Urothelium cell line (cell line): ENCODE measurements at places on chromosomes 3 and 15.

DNA sequence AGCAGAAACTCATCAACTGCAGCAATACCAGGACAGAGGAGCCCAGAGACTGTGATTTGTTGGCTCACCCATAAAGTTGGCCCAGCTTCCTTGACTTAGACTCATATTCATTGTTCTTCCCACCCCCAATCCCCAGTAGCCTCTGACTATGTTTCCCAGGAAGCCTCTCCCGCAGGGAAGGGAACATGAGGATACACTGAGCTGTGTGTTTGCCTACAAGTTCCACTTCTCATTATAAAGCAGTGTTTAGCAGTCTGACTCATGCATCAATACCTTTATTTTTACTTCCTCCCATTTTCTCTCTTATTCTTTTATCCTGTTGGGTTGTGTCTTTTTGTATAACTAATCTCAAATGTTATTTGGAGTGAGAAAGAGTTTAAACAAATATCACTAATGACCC, 111.6 kb upstream of the PHLDB2 start:
- no peak for DNase-seq

GRCh38 chr15:100205549-100206295, 136.1 kb downstream of the ADAMTS17 start:
- DNase-seq, result no peak

DNA sequence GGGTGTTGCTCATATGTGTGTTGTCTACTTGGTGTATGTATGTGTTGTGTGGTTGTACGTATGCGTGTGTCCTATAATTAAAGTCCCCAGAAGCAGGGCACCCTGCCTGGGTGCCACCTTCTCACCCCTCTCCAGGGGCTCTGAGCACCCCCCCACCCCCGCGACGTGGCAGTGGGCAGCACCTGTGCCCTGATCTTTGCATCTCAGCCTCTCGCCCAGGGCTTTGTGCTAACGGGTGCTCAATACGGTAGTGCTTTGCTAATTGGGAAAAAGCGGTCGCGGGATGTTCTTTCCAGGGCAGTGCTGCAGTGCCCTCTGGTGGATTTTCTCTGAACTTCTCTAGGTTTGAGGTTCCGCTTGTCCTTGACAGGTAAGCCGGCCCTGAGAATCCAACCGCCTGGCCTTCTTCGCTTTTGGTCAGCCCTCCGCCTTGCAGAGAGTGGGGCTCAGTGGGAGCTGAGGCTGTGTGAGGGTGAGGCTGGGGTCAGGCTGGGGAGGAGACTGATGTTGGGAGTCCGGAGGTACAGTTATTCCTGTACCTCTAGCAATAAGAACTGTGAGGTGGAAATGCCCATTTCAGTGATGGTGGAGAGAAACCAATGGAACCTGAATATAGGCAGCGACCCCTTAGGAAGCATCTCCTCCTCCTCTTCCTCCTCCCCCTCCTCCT, 17.6 kb upstream of the EPHB3 start:
- peak; percentile 82 for DNase-seq

DNA sequence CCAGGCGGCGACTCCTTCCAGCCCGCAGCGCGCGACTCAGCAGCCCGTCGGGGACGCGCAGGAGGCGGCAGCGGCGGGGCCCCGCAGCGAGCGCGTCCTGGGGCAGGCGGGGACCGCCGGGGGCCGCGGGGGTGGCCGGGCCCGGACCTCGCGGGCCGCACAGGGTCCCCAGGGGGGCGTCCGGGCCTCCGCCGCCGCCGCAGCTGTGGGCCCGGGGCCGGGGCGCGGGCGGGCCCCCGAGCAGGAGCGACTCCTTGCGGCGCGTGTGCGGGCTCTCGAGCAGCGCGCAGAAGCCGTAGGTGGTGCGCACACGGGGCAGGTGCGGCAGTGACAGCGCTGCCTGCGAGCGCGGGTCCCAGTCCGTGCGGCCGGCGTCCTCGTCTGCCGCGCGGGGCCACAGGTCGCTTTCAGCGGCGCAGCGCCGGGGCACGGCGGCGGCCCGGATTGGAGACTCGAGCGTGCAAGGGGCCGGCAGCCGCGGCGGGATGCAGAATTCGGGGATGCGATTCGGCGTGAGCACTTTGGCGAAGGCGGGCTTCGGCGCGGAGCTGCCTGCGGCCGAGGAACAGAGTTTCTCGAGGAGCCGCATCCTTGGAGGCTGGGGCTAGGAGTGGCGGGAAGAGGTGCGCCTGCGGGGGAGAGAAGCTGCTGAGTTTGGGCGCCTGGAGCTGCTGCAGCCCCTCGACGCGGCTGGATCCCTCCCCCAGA, 535 bp downstream of the C2CD4B start:
- DNase-seq, result no peak

DNA sequence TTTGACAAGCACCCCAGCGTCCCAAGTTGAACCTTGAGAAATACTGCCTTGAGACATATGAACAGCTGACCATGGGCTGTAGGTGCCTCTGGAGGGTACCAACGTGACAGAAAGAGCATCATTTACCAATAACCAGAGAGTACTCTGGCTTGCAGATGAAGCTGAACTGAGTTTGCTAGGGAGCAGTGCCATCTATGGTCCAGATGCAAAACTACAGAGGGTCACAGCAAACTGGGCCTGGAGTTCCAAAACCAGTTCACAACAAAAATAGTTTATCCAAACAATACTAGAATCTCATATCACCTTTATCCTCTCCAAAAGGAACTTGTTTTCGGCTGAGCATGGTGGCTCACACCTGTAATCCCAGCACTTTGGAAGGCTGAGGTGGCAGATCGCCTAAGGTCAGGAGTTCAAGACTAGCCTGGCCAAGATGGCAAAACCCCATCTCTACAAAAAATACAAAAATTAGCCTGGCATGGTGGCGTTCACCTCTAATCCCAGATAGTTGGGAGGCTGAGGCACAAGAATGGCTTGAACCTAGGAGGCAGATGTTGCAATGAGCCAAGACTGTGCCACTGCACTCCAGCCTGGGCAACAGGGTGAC, 69.3 kb downstream of the CHAC1 start:
- peak; percentile 34 for DNase-seq

- DNase-seq, result no peak
Observed at GRCh38 chr15:31051496-31052080, 49.9 kb downstream of the TRPM1 start.

DNA sequence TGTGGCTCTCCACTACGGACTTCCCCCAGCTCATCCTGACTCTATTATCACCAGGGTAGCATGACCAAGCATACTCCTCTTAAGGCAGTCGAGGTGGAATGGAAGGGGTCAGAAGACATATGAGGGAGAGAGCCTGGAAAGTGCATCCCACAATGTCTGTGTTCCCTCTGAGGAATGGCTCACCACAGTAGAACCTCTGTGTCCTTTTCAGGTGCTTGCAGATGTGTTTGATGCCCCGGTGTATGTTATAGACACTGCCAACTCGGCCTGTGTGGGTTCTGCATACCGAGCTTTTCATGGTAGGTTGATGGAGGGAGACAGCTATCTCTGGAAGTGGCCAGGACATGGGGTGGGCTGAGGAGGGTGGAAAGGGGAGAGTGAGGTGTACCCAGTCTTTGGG, 50.3 kb downstream of the XYLB start:
- no peak for DNase-seq

DNA sequence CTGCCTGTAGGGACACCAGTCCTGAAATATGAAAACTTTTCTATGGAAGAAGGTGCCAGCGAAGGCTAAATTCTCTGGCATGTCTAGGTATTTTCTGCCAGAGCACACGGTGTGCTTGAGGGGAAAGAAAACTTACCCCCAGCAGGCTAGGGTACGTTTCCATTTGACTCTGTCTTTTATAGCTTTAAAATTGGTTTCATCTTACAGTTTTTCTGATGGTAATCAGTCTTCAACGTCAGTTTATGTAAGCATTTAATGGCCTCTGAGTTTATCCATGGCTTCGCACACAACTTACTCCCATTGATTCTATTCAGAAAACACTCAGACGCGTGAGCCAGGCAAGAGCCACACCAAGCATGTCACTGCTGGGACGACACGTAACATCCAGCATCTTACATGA, 249.7 kb downstream of the ADAMTS17 start:
- no peak for DNase-seq

GRCh38 chr3:105618556-105618955, 250.3 kb downstream of the CBLB start:
- DNase-seq, result no peak

GRCh38 chr3:64859625-64860535, 172.1 kb upstream of the ADAMTS9 start:
- peak; percentile 30 for DNase-seq

DNA sequence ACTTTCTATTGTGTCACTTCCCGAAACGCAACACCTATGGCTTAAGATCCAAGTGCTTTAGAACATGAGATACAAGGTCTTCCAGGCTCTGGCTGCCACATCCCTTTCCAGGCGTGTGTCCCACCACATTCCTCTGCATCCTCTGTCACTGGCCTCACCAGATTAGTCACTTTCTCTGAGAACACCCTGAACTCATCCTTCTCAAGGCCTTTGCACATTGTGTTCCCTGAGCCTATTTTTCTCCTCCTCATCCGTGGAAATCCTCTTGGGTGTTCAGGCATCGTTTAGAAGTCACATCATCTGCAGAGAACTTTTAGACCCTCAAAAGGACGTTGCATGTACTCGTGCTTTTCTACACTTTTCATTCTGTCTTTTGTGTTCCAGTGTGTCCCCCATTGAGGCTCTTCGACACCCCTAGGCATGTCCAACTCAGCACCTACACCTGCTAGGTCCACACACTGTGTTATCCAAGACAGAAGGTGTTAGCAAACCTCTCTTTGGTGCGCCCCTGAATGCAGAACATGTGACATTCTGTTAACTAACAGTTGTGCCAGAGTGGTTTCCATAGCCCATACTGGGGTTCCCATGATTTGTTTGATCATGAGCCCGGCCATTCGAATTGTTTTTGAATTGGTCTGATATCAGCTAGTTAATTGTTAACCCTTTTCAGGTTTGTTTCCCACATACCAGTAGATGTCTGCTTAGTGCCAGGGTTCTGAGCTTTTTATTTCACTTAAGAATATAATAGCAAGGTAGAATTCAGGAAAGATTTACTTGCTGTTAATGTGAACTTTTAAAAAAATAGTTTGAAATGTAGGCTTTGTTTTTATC, 67.2 kb downstream of the LPP start:
- DNase-seq, result no peak

- DNase-seq, result no peak
Observed at GRCh38 chr15:25706176-25706955, 156.8 kb downstream of the ATP10A start.

GRCh38 chr3:196694202-196694638, 17.8 kb downstream of the CEP19 start:
- DNase-seq, result no peak

DNA sequence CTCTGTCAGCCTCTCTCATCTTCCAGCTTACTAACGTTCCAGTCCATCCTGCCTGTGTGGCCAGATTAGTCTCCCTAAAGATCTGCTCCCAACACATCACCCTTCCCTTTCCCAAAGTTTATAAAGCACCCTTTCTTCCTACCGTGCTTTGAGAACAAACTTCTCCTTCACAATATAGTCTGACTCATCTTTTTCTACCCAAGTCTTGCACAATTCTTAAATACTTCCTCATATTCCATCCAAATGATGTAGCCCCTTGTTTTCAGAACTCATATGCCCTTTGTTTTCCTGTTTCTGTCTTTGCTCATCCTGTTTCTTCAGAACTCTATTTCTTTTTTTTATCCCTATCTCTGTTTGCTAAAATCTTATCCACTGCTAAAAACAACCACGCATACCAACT, 326.8 kb downstream of the MFSD1 start:
- DNase-seq, result peak; percentile 9

DNA sequence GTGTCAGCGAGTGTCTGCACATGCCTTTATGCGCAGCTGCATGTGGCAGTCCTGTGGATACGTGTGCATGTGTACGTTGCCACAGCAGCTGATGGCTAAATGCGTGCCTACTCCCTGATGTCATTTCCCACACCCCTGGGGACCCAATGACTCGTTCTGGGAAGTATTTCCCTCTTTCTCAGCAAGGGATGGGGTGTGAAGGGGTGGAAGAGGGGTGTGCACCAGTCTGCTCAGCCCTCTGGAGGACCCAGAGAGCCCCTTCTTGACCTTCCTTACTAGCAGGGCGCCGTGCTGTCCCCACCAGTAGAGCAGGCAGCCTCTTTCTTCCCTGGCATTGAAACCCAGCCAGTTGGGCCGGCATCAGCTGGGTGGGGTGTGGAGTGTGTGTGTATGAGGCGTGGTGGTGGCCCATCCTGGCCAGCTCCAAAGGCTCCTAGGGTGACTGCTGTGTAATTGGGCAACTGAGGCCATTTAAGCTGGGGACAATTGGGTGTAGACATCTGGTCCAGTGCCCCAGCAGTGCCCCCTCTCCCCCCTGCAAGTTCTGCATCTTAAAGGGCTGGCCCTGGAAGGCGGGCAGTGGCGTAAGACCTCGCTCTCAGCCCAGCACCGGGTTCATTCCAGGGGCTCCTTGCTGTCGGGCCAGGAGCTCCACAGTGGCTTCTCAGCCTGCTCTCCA, 19.2 kb downstream of the SNX33 start:
- DNase-seq, result peak; percentile 85
